ENCODE measurements at places on chromosomes 3 and 15.

GRCh38 chr15:82045179-82045891, 483 bp downstream of the MEX3B start:
- no peak for DNase-seq

GRCh38 chr3:122415762-122416654, at the start of gene WDR5B:
Gene WDR5B, minus strand, starts transcription at chr3:122416062. Its CDS starts 534 bp downstream, at chr3:122415528.
- DNase-seq: no peak

DNA sequence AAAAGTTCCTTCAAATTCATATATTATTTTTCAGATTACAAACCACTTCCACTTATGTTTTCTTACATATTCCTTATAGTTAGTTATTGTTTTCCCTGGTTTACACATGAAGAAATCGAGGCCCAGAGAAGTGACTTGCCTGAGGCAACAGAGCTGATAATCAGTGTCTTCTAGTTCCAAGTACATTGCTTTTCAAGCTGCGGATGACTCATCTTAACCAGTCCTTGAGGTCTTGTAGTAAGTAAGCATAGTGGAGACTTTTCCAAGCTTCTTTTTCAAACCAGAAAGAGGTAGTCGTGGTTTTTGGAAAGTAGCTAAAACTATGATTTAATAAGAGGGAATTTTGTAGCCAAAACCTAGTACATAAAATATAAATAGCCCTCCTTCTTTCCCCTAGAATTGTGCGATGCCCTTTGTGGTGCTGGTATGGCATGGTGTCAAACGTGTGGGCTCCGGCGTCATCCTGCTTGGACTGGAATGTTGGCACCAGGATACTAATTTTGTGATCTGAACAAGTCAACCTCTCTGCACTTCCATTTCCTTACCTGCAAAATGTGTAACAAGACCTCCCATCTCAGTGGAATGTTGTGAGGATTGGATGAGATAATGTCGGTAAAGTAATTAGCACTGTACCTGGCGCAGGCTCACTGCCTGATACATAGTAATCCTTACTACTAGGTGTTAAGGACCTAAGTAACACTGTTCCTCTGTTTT, 19.0 kb upstream of the DLG1 start:
- DNase-seq: no peak

DNA sequence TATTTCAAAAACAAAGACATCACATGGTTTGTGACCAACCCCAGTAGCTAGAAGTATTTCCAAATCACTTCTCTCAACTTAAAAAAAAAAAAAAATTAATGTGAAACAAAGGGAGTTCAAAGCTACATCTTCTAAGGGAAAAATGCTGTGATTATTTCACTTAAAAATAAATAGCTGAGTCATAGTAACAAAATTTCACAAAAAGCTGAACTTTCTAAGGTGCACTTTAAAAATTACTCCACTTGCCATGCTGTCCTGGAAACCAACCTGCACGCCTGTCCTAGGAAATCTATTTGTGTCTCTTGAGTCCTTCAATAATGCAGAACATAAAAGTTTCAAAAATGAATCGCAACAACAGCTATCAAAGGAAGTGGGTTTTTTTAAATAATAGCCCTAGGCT, 1.8 kb downstream of the ACAP2 start:
- DNase-seq: no peak

GRCh38 chr15:55257938-55258337, 31.7 kb downstream of the RAB27A start:
- DNase-seq: no peak

DNA sequence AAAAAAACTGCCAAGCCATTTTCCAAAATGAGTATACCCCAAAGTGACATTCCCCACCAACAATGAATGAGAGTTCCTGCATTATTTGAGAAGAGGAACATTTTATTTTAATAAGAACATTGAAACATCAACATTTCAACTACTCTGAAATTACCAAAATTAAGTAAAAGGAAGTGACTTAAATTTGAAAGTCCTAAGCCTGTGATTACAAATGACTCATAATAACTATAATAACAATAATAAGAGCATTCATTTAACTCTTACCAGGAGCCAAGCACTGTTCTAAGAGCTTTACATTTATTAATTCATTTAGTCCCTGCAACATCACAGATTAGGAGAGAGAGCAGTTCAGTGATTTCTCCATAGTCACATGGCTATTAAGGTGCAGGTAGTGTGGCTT, 32.4 kb downstream of the LRRC28 start:
- DNase-seq: no peak

GRCh38 chr3:111717601-111718000, 122.5 kb upstream of the ZBED2 start:
- DNase-seq: peak; percentile 32

DNA sequence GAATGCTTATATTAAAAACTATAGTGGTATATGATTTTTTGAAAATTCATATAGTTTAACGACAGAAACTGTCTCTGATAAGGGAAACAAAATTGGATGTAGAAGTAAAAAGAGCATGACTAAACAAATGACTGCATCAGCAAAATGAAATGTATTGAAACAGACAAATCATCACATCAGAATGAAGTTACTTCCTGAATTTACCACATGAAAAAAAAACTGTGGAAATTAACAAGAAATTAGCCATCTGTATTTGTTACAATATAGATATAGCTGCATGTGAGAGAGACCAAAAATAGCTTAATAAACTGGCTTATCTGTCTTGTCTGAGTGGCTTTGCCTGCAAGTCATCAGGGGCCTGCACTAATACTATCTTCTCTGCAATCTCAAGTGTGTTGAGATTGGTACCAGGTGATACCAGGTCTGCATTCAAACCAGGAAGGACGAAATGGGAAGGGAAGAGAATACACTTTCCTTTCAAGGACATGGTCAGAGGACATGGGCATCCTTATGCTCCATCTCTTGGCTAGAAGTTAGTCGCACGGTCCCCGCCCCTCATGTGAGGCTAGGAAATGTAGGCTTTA, 388.7 kb downstream of the GRM7 start:
- no peak for DNase-seq

- no peak for DNase-seq
Measured at GRCh38 chr3:119427669-119428068, 35.7 kb downstream of the TMEM39A start.

GRCh38 chr3:64257100-64257755, 32.0 kb upstream of the PRICKLE2 start:
- DNase-seq: no peak

GRCh38 chr15:40957581-40958051, 4.3 kb downstream of the CHAC1 start:
- peak; percentile 55 for DNase-seq

DNA sequence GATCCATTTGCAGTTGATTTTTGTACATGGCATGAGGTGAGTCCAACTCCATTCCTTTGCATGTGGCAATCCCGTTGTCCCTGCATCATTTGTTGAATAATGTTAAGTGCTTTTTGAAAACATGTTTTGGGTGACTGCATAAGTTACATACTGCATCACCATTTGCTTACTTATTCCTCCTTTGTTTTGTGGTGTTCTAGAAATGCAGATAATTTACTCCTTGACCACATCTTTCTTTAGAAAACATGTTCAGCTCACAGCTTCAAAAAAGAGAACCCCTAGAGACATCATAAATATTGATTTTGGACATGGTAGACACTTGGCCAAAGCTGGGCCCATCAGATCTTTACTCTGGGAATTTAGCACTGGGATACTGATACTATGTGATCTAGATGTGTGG, 135.3 kb upstream of the DAZL start:
- DNase-seq: no peak

GRCh38 chr3:197339841-197340520, 41.6 kb upstream of the DLG1 start:
- DNase-seq: no peak
